ENCODE measurements at places on chromosomes 6 and 20.

- no peak for DNase-seq
These were observed 120.5 kb downstream of the BMP2 start for GRCh38 chr20:6887966-6888365.

DNA sequence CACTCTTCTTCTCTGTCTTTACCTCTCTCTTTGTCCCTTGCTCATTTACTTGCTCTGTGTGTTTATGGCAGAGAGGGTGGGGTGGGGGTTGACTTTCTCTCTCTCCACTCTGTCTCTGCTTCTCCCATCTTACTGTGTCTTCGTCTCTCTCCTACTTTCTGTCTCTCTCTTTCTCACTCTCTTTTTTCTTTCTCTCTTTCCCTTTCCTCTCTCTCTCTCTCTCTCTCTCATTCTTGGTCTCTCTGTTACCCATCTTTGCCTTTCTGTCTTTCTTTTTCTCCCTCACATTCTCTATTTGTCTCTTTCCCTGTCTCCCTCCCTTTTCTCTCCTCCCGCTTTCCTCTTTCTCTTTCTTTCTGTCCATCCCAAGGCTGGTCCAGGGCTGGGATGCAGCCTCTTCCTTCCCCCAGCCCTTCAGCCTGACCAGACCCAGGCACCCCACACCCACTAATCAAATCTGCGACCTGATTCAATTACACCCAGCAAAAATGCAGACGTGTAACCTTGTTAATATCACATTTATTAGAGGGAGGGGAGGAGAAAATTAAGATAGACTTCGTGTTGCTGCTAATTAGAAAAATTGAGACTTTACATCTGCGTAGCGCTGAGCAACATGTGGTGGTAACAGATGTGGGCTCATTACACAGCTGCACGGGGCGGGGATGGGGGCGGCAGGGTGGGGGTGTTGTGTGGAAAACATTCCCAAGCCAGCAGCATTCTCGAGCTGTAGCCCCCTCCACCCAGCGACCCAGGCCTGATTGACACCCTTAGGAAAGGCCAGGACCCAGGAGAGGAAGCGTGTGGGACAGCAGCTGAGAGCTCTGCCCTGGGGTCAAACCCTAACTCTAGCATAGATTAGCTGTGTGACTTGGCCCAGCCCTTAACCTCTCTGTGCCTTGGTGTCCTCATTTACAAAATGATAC is 124.9 kb upstream of the MAFB start:
- DNase-seq: no peak

DNA sequence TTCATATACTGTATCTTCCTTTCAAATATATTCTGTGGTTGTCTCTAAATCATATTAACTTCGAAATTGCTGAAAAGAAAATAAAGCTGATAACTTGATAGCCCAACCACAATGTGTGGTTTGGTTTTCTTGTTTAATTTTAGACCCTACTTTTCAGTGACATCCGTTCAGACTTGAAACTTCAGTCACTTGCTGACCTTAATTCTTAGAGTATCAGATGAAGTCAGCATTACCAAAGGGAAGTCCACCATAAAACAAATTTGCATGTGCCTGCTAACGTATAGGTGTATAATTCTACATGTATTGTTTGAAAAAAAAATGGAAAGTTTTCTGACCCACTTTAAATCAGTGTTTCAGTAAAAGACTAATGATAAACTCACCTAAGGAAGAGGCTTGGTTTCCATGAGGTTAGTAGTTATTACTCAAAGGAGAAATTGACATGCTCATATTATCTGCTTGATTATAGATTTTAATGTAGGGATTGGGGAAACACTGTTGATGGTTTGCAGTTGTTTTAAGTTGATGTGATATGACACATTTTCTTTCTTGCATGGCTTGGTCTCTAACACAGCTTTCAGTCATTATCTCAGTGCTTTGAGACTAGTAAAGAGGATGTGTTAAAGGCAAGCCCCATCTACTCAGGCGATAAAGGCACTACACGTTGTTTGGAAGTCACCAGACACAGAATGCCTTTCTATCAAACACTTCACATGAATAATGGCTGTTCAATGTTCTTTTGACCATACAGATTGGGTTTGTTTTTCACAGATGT is 5.2 kb upstream of the IL17A start:
- DNase-seq: no peak

GRCh38 chr6:16819752-16820151 is 58.5 kb upstream of the ATXN1 start:
- DNase-seq: no peak

DNA sequence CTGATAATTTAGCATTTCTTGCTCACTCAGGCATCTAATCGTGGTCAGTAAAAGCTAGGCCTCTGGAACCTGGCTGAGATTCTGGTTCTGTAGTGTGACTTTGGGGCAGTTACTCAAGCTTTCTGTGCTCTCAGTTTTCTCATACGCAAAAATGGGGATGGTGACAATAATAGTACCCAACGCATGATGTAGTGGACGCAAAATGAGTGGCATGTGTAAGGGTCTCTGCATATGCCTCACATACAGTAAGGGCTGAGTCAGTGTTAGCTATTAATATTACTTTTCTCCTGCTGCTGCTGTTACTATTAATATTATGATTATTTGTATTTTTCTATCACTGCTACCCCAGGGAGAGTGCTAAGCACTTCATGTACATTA is 686 bp downstream of the GINS1 start:
- no peak for DNase-seq

GRCh38 chr6:79430913-79431536 is 106.2 kb downstream of the LCA5 start:
- no peak for DNase-seq

- peak; percentile 18 for DNase-seq
These were observed 93.9 kb downstream of the RNASET2 start for GRCh38 chr6:166862287-166862977.

- DNase-seq: peak; percentile 63
These were observed at the start of gene RNF217 for GRCh38 chr6:124961777-124962638. Gene RNF217 (plus strand): TSS chr6:124962437. CDS start chr6:124962545, 108 bp downstream.

DNA sequence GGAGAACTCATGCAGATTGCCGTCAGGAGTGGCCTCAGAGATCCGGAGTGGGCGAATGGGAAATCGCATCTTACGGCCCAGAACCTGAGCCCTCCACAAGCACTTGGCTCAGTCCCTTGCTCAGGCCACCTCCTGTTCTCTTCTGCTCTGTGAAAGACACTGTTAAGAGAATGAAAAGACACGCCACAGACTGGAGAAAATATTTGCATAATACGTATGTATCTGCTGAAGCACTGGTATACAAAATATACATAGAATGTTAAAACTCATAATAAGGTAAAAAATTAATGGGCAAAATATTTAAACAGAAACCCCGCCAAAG is 838 bp upstream of the POM121L2 start:
- no peak for DNase-seq

DNA sequence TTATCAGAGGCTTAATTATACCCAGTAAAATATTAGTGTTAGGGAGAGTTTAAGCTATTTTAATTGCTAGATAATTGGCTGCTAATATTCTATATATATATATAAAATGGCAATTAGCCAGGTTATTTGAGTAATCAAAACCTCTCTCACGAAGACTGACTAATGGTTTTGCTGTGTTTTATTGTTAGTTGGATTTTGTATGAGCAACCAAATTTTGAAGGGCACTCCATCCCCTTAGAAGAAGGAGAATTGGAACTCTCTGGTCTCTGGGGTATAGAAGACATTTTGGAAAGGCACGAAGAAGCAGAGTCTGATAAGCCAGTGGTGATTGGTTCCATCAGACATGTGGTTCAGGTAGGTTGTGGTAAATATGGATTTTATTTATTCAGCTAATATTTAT is 102.2 kb downstream of the RTN4IP1 start:
- DNase-seq: no peak

DNA sequence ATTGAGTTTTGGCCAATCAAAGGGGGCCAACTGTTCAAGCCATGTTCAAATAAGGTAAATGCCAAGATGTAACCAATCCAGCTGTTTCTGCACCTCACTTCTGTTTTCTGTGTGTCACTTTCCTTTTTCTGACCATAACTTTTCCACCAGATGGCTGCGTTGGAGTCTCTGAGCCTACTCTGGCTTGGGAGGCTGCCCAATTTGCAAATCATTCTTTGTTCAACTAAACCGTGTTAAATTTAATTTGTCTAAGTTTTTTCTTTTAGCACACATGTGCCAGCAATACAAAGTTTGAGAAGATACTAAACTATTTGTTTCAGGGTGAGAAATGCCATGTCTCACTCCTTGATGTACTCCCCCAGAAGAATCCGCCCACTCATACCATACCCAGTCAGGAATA is 52.1 kb downstream of the IYD start:
- DNase-seq: no peak

GRCh38 chr6:28884423-28885131 is 39.2 kb downstream of the TRIM27 start:
- no peak for DNase-seq

- no peak for DNase-seq
These were observed 22.1 kb upstream of the RALGAPA2 start for GRCh38 chr20:20734475-20734948.

- DNase-seq: peak; percentile 14
These were observed at the start of gene FLRT3 for GRCh38 chr20:14337400-14338171. Gene FLRT3 (minus strand): TSS chr20:14337612. CDS start chr20:14327506, 10,106 bp downstream.

- no peak for DNase-seq
These were observed 83.8 kb downstream of the TENT5A start for GRCh38 chr6:81668615-81669047.

DNA sequence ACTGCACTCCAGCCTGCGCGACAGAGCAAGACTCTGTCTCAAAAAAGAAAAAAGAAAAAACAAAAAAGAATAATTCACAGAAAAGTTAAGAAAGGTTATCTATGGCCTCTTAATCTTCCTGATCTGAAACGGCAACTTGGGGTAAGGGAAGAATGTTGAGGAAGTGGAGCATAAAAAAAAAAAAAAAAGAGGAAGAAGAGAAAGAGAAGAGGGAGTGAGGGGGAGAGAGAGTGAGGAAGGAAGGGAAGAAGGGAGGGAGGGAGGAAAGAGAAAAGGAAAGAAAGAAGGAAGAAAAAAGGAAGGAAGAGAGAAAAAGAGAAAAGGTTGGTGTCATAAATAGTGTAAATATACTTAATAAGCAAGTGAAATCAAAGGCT is 68.9 kb upstream of the NCOA3 start:
- no peak for DNase-seq

DNA sequence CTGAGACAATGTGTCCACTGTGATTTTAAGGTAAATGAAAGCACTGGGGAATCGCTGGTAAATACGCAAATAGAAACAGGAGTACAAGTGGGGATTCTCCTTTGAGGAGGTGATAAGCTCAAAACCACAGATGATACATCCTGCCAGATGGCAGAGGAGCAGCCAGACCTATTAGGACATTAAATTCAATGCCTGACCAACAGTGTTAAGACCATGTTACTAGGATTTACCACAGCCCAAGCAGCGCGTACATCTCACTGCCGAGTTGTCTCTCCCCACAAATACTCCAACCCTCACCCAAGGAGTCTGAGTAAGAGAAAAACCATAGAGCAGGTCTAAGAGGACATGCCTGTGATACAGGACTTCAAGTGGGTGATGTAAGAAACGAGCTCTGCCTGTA is 68.9 kb upstream of the TULP1 start:
- DNase-seq: no peak

DNA sequence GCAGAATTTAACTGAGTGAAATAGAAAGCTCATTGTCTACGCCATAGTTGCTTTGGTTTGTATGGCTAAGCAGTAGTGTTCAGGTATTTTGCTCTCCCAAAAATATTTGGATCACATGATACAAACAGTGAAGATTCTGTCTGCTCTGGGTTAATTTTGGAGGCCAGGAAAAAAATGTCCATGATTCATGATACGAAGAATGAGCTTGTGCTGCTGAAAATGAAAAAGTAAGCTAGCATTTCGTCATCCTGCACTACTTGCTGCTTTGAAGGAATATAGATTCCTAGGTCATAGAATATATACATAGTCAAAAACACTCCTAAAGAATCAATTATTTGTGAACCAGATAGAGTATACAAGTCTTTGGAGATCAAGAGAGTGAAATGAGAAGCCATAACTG is 8.3 kb downstream of the WRNIP1 start:
- no peak for DNase-seq

DNA sequence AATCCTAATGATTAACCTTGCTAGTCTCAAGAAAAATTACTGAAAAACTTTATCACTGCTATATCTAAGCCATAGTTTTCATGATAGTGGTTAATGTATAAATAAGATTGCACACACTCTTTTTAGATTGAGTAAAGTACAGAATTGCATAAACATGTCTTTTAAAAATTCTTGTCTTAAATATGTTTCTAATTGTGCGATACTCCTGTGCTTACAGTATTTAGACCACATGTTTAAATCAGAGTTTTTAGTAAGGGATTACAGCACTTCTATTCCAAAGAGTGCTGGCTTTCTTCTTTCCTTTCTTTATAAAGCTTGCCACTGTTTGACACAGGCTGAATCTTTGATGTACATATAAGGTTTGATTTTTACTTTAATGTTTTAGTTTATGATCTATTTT is 36.8 kb upstream of the RGS17 start:
- DNase-seq: no peak

DNA sequence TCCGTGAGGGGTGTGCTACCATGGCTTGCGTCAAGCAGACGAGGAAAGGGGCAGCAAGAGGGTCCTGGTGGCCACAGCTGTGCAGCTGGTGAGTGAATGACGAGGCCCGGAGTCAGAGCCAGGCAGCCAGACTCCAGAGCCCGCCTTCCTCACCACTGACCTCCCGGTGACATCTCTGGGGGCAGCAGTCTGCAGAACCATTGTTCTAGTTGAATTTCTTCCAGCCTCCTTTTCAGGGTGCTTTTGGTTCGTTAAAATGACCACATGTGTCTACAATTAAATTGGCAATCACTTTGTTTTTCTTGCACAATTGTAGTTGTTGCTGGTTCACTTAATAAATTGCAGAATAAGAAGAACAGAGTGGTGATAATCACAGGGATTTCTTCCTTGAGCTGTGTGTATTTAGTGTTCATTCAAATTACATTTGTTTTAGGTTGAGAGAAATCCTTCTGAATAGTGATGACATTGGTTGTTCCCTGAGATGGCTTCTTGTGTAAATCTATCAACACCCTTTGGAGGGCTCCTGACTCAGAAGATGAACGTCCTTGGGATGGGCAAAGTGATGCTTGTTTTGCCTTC is 96.4 kb downstream of the TULP4 start:
- no peak for DNase-seq

DNA sequence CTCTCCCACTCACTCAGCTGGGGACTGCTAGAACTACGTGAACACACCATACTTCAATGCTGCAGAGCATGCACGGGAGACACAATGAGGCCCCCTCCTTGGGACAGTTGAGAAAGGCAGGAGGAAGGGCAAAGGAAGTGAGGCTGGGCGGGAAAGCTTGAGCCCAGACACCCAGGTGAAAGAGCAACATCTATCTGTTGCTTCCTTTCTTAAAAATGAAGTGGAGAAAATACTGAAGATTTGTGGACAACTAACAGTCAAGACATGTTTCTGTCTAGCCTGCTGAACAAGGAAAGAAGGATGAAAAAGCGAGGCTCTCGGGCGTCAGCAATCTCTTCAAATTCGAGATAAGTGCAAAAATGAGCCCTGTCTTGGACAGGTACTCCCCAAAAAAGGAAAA is 3.0 kb upstream of the NNAT start:
- no peak for DNase-seq

DNA sequence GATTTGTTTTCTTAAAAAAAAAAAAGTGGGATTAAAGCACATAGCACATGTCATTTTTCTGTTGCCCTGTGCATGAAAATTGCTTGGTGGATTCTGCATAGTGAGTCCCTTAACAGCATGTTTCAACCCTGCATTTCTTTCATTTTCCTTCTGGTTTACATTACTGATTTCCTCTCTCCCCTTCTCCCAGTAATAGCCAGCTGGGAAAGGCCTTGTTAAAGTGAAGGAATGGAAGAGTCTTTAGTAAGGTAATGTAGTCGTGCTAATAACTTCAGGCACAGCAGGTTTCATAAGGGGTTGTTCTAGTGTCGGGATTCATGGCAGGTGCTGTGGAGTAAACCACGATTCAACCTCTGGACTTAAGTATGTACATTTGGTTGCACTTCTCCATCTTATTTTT is 202.4 kb downstream of the FARS2 start:
- no peak for DNase-seq
